NCI-H146 (cell line): ENCODE measurements at places on chromosomes 7 and 10.
A peak's percentile ranks its signal among the peaks of the same experiment; 100 is the strongest.

- no peak for DNase-seq
Observed at GRCh38 chr10:69418052-69418752, 1.5 kb upstream of the TACR2 start.

DNA sequence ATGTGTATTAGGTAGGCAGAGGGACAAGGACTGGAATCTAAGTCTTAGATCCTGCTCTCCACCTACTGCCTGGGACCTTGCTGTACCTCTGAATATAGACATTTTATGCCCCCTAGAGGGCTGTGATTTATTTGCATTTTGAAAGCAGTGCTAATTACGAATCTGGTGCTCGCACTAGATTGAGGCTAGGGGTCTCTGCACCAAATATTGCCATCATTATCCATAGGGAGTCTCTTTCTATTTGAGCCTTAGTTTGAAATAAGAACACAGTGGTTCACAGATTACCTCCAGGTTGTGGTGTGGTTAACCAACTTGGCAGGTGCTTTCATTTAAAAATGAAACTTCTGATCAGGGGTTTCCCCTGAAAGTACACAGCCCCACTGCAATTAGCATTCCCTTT lies 41.8 kb downstream of the CNNM1 start:
- DNase-seq: no peak

DNA sequence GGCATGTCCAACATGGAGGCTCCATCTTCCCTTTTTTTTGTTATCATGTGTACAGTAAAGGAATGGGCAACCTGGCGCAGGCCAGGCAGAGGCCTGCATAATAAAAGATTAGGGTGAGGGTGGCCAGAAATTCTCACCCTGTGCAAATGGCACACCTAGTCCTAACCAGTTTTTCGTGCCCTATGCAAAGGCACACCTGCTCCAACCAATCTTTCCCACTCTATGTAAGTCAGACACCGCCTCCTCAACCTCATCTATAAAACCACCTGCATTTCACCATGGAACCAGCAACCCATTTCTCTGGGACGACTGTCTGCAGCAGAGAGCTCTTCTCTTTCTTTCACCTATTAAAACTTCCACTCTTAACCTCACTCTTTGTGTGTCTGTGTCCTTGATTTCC lies 16.1 kb downstream of the TBATA start:
- no peak for DNase-seq

DNA sequence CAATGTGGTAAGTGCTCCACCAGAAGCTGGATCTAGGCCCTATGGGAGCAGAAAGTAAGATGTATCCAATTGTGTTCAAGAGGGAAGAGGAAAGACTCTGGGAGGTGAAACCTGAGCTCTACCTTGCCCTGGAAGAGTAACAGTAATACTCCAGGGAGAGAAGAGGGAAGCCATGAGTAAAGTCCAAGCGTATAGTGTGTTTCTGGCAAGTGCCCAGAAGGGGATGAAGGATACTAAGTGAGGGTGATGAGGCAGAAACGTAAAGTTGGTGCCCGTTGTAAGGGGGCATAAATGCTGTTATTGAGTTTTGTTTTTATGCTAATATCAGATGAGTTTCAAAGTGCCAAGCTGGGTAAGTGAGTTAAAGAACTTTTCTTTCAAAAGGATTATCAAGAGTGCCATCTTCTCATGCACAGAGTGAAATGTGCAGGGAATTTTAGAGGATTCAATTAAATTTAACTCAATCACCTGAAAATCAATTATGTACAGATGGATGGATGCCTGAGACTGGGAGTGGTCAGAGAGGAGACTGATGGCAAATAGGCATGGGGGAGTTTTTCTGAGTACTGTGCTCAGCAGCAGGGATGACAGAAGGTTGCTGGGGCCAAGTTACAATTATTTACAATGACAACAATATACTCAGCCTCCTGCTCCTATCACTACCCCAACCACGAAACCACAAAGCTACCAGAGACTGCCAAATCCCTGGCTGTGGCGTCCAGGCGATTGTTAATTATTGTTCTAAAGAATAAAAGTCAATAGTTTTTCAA lies 123.3 kb upstream of the LAMB4 start:
- DNase-seq: no peak

GRCh38 chr10:131833446-131834080 lies 67.2 kb upstream of the PPP2R2D start:
- DNase-seq: no peak

GRCh38 chr10:98431016-98431415 lies 15.7 kb downstream of the HPS1 start:
- DNase-seq: no peak

DNA sequence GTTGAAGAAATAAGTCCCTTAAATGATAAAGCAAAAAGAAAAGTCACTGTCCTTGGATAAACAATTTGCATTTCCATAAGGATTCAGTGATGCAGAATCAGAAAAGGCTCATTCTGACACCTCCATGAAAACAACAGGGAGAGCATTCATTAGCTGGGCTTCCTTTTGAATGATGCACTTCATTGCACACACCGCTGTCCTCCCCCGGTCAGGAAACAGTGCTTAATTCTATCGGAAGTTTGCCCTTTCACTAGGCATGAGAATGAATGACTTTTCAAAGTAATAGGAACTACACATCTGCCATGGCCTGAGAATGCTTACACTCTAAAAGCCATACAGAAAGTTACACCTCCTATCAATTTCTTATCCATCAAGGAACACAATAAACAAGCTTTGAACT lies 4.2 kb downstream of the PCDH15 start:
- DNase-seq: no peak

DNA sequence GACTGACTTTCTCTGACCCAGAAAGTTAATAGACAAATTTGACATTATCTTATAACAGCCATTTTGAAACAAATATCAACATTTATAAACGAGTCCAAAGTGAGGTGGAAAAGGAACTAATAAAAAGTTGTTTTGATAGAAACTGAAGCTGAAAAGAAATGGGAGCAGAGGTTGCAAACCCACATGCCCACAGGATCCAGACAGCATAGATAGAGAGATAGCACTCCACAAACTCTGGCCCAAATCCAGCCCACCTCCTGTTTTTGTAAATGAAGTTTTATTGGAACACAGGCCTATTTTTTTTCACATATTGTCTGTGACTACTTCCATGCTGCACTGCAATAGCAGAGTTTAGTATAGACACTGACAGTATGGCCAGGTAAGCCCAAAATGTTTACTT lies 171.9 kb downstream of the PRKG1 start:
- DNase-seq: no peak

DNA sequence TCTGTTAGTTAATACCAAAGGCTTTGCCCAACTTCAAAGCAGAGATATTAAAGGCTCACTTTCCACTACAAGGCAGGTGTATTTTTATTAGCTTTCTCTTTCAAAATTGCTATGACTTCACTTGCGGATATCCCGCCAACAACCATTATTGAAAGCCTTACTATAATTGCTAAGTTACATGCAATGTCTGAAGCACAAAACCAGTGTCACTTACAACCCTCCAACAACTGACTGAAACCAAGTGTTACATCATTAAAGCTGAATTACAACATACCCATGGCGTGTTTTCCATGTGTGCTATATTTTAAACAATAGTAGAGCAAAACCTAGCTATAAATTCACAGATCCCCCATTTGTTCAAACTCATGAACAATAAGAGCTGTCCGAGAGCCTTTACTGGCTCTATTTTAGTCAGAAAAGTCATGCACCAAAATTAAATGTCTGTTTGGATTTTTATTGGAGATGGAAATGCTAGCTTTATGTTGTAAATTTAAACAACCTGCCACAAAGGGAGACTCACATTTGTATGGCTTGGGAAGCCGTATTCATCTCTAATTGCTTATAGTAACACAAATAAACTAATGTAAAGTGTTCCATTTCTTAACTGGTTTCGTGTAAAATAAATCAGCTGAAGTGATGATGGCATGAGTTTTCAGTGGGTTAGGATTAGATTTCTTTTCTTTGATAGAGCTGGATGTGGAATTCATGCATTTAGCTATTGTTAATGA lies 227.1 kb downstream of the AGMO start:
- DNase-seq: peak; percentile 96

DNA sequence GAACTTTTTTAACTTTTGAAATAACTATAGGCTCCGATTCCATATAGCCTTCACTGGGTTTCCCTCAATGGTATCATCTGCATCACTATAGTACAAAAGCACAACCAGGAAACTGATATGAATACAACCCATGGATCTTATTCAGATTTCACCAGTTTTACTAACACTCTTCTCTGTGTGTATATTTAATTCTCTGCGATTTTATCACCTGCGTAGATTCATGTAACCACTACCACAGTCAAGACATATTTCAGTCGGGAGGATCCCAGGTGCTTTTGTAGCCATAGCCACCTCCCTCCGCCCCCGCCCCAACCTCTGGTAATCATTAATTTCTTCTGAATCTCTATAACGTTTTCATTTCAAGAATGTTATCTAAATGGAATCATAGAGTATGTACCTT lies 82.8 kb upstream of the C7orf33 start:
- no peak for DNase-seq

- no peak for DNase-seq
Observed at GRCh38 chr7:97269741-97270140, 152.2 kb downstream of the SDHAF3 start.

GRCh38 chr10:98006266-98006665 lies 24.2 kb downstream of the CRTAC1 start:
- peak; percentile 24 for DNase-seq

DNA sequence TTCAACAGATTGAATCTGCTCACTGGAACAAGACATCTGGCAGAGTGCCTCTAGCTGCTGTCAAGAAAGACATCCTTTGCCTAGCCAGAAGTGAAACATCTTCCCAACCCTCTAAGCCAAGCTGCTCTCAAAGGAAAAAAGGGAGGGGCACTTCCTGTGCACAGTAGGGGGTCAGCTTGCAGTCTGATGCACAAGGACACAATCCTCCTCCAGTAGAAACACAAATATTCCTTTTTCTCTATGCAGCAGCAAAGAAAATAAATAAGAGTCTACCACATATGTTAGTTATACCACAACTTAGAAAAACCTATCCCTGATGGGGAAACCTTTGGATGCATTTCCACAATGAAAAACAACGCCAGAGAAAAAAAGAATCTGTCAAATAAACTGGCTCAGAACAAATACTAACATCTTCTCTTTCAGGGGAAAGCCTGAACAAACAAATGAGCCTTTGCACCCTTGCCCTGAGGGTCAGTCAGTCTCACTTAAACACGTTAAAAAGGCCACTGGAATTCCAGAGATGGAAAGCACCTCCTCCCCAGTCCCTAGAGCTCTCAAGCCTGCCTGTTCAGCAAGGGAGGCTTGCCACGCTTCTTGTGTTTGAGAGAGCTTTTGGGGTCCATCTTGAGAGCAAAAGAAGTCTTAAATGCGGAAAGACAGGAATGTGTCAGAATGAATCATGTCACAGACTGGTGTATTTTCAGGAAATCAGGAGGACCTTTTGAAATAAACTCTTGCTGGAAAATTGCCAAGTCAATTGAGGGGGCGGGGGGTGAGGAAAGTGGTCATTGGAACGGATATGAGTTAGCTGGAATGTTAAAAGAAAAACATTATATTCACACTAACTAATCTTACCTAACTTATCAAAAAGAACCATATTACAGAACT lies 7.5 kb downstream of the LAMB1 start:
- DNase-seq: peak; percentile 79

- DNase-seq: peak; percentile 78
Observed at GRCh38 chr7:90708841-90709317, 112.8 kb downstream of the CDK14 start.

- no peak for DNase-seq
Observed at GRCh38 chr10:351770-352334, 216.6 kb downstream of the ZMYND11 start.

- peak; percentile 18 for DNase-seq
Observed at GRCh38 chr7:100620804-100621203, 8.5 kb downstream of the MOSPD3 start.

- peak; percentile 87 for DNase-seq
Observed at GRCh38 chr10:123043409-123043925, 34.7 kb downstream of the ACADSB start.

DNA sequence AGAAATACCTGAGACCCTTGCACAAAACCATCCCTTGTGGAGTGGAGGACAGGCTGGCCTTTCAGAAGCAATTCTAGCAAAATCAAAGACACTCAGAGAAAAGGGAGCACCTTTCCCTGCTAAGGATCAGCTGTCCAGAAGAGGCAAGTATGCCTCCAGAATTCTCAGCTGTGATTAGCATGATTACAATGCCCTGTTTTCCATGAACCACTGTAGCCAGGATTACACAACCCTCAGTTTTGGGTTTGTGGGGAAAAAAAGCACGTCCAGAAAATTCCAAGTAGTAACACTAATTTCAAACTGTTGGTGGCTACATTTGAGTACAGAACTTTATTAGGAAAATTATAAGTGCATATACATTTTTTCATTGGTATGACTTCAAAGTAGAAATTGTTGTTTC lies 15.0 kb downstream of the CXCL12 start:
- DNase-seq: no peak

DNA sequence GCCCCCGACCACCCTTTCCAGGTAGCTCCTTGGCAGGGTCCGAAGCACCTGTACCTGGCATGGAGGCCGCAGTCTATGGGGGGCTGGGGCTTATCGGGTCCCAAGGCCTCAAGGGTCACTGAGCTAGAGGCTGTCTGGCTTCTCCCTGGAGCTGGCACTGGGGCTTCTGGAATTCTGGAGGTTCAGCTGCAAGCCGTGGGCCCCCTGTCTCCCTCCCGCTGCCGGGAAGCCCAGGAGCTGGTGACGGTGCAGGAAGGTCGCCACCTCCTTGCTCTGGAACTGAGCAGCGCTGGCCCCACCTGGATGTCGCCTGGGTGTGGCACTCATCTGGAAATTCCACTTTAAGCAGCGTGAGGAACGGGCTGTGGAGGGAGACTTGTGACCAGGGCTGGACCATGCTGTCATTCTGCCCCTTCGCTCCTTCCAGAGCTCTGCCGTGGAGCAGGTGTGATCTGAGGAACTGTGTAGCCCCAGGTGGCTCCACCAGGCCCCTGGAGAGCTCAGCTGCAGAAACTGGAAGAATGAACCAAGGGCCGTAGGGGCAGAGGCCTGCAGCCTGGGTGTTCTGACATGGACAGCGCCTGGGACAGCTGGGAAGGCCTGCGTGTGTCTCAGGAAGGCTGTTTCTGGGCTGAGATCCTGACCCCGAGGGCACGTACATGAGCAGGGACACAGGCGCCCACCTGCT lies 129.7 kb upstream of the PPP2R2D start:
- no peak for DNase-seq

- no peak for DNase-seq
Observed at GRCh38 chr7:150621376-150621775, 10.8 kb downstream of the GIMAP6 start.

DNA sequence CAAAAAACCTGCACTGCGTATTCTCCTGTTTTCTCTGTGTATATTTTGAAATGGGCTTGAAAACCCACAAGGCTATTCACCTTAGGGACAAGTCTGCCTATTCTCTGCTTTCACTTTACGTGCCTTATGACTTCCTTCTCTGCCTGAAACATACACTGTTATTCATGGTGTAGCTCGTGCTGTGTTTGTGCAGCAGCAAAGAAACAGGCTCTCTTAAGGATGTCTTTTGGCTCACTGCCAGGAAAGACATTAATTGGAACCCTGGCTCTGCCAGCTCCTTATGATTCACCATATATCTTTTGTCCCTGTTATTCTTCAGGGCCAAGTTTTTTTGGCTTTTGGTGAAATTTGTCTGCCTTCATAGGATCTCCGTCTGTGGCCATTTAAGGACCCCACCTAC lies 92.4 kb downstream of the TMEM106B start:
- DNase-seq: no peak

GRCh38 chr7:12951397-12951801 lies 264.0 kb downstream of the ARL4A start:
- DNase-seq: no peak
